ENCODE measurements at places on chromosomes 7 and 10.
A peak's percentile ranks its signal among the peaks of the same experiment; 100 is the strongest.

- no peak for DNase-seq
Observed at GRCh38 chr7:7695111-7695817, 23.1 kb downstream of the RPA3 start.

- DNase-seq = no peak
Observed at GRCh38 chr10:130487566-130487965, 351.4 kb downstream of the GLRX3 start.

DNA sequence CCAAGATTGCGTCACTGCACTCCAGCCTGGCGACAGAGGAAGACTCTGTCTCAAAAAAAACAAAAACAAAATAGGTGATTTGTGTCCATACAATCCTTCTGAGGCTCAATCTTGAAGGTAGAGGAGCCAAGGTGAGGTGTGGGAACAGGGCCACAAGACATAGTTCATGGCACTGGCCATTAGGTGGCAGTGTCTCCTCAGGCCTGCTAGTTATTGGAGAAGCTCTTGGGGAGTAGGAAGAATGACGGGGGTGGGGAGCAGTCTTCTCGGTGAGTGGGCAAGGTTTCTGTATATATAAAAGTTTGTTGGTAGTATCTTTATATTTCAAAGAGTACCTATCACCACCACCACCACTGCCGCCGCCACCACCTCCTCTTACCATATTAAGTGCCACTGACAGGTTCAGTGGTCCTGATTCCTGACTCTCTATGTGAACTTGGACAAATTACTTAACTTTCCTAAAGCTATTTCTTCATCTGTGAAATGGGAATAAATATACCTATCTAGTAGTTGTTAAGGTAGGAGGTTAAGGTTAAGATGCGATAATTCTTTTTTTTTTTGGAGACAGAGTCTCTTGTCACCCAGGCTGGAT lies 24.0 kb downstream of the CCSER2 start:
- peak; percentile 12 for DNase-seq

- no peak for DNase-seq
Observed at GRCh38 chr7:155001756-155002410, 1.0 kb downstream of the PAXIP1 start.

- DNase-seq = no peak
Observed at GRCh38 chr10:49162761-49163310, 25.4 kb downstream of the TMEM273 start.

GRCh38 chr7:9657257-9657656 lies 1223.8 kb downstream of the NXPH1 start:
- DNase-seq = no peak

DNA sequence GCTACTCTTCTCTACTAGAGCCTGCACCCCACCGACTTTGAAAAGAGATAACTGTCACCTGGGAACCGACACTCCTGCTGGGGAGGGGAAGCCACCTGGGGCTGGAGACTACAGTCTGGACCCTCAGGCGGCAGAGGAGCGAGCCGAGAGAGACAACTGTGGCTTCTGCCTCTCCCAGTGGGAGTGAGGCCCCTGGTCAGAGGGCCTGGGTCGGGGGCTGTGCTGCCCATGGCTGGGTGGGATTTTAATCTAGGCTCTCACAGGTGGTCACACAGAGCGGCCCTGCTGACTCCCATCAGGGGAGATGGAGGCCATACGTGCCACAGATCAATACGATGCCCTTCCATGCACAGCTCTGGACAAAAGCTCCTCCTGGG lies 372.1 kb downstream of the DNAJB6 start:
- DNase-seq = no peak

DNA sequence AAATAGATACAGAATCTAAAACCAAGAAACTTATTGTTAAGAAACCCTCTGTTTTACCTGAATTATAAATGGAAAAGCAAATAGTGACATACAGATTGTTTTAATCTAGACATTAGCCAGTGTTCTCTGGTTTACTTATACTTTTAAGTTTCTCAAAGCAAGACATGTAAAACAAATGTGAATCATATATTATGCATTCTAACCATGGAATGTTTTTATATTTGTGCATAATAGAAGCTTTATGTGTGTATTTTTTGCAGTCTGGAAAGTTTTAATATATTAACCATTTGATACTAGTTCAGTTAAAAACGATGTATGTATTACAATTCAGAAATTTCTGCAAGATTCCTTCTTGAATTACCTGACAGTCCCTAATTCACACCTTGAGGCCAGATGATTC lies 150.6 kb upstream of the TMEM72 start:
- no peak for DNase-seq

GRCh38 chr7:79307376-79307775 lies 146.1 kb downstream of the MAGI2 start:
- DNase-seq = no peak

Data from stimulated activated CD8-positive, alpha-beta memory T cell treated with anti-CD3 and anti-CD28 coated beads, Interleukin-15, amount 100 ng/mL, for 24 hours (primary cell).